SJCRH30 (cell line): ENCODE measurements at places on chromosomes 7 and 10.

GRCh38 chr7:36758879-36759278 lies 34.6 kb upstream of the AOAH start:
- peak; percentile 32 for DNase-seq

DNA sequence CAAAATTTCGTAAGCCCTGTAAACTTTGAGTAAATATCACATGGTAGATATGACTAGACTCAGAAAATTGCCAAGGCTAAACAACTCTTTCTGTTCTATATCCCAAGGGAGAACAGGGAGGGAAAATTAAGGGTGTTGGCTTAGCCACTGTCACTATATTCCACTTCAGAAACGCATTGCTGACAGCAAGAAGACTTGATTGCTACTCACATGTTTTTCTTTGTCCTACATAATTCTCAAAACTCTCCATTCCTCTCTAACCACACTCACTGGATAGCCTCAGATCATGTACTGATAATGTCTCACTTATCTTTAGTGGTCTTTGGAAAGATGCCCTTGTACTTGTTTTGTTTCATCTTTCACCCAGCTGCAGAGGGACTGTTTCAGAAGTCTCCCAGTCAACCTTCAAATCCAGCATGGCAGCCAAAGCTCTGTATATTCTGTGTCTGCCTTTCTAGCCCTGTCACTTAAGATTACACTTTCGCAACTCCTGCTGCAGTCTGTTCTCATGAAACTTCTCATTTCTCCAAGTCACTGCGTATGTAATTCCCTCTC lies 582.4 kb upstream of the FZD8 start:
- DNase-seq = no peak

DNA sequence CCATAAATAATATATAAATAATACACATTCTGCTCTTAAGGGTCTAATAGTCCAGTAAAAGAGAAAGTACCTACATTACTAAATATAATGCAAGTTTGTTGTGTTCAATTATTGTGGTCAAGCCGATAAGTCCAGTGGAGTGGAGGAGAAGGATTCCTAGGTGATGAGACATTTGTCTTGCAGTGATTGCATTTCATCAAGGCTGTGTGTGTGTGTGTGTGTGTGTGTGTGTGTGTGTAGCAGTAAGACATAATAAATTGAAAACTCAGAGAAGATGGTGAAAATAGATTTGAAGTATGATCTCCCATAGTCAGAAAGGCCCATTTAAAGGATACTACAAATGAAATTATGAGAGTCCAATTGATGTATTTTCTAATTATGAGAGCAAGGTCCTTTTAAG lies 192.5 kb upstream of the SEMA3C start:
- peak; percentile 83 for DNase-seq

- no peak for DNase-seq
These were observed 164.6 kb downstream of the LRRN3 start for GRCh38 chr7:111255576-111255975.

DNA sequence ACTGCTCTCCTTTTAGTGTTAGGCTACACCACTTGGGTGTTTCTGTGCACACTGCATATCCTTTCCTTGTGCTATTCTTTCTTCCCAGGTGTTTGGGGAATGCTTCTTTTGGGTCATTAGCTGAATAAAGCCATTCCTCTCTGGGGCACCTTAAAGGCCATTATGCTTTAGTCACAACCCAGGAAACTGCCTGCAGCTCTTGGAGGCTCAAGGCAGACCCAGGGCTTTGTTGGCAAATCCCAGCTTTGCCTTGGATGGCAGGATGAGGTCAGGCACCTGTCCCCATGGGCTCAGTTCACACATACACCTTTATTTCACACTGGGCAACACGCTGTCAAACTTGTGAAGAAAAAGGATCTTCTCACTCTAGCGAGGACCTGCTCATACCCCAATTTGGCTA lies 460.6 kb downstream of the CCSER2 start:
- DNase-seq = no peak

DNA sequence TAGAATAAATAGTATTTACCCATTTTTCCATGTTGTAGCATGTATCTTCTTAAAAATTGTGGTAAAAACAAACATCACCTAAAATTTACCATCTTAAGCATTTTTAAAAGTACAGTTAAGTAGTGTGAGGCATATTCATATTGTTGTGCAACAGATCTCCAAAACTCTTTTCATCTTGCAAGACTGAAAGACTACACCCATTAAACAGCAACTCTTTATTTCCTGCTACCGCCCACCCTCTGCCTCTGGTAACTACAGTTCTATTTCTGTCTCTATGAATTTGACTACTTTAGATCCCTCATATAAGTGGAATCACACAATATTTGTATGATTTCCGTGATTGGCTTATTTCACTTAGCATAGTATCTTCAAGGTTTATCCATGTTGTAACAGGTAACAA lies 40.0 kb upstream of the AGBL3 start:
- DNase-seq = no peak

GRCh38 chr10:128660726-128661125 lies 534.5 kb upstream of the MKI67 start:
- no peak for DNase-seq

GRCh38 chr10:78211561-78212051 lies 177.9 kb downstream of the RPS24 start:
- DNase-seq = no peak

GRCh38 chr10:126536148-126536547 lies 134.3 kb downstream of the C10orf90 start:
- no peak for DNase-seq

DNA sequence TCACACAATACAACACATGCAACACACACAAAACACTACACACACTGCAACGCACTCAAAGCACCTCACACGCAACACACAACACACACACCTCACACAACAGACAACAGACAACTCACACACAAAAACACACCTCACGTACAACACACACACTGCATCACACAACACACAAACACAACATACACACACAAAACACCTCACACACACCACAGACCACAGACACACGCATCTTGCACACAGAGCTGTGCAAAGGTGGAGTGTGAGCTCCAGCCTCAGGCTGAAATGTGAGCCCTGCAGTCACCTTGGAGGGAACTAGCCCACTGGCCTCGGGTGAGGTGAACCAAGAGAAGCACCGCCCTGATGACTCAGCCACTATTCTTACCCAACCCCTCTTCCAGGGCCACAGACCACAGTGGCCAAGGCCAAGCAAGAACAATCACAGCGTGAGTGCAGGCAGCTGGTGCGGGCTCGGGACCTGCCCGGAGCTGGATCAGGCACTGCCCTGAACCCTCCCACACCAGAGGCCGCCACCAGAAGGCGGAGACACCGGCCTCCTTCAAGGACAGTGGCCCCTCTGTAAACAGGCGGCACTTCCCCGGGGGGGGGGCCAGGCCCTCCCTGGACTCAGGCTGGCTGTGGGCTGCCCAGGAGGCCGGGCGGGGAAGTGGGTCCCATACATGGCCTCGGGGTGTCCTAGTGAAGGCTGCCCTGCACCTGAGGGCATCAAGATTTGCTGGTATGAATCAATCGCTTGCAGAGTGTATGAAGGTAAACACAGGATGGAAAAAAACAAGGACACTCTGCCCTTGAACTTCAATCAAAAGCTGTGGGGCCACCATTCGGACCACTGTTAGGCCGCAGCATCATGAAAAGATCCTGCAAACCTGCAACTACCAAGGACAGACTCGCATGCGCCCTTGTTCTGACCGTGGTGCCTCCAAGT lies 106.7 kb downstream of the TNS3 start:
- DNase-seq = peak; percentile 96

GRCh38 chr10:122649903-122650302 lies 49.7 kb downstream of the C10orf120 start:
- no peak for DNase-seq

- no peak for DNase-seq
These were observed 109.6 kb downstream of the TMEM130 start for GRCh38 chr7:98760201-98760651.

DNA sequence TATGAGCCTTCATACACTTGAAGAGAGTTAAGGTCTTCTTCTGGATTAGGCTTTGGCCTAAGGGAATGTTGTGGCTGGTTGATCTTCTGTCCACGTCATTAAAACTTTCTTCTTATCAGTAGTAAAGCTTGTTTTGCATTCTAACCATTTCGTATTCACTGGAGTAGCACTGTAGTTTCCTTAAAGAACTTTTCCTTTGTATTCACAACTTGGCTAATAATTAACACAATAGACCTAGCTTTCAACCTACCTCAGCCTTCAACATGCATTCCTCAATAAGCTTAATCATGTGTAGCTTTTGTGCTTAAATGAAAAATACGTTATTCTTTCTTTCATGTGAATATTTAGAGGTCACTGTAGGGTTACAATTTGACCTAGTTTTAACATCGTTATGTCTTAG lies 42.8 kb downstream of the AKR1C8 start:
- DNase-seq = no peak

GRCh38 chr7:155282671-155283070 lies 15.0 kb upstream of the INSIG1 start:
- DNase-seq = no peak

- DNase-seq = no peak
These were observed 267.9 kb upstream of the LRGUK start for GRCh38 chr7:133859231-133859630.

DNA sequence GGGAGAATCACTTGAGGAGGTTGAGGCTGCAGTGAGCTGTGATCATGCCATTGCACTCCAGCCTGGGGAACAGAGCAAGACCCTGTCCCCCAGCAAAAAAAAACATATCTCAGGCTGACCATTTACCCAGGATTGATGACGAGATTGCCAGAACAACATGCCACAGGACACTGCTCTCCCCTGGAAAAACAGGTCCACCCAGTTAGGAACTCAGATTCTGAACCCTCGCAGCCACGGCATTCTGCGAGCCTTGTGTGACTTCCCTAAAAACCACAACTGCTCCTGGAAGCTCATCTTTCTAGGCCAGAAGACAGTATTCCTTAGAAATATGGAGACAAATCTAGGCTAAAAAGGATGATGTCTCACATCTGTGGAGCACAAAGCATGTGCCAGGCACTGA lies 42.1 kb upstream of the SH2B2 start:
- no peak for DNase-seq
